B cell (primary cell): ENCODE measurements at places on chromosomes 7 and 10. TPM values are rescaled to one million over a fixed set of nuclear protein-coding genes. Genes with fewer than 3 reads are reported as not detected.

The DDC gene
- not detected in 2 replicates for total RNA-seq

DNA sequence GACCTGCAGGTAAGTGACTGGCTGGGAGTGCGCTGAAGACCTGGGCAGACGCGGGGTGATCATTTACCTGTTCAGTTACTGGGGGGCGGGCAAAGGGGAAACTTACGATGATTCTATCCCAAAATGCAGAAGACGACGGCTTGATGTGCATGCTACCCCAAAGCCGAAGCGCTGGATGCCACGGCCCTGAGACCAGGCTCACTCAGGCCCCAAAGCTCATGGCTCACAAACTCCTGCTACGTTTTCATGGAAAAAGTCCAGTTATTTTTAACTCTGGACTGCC is 200.6 kb downstream of the DIP2C start:
- no peak for DNase-seq

DNA sequence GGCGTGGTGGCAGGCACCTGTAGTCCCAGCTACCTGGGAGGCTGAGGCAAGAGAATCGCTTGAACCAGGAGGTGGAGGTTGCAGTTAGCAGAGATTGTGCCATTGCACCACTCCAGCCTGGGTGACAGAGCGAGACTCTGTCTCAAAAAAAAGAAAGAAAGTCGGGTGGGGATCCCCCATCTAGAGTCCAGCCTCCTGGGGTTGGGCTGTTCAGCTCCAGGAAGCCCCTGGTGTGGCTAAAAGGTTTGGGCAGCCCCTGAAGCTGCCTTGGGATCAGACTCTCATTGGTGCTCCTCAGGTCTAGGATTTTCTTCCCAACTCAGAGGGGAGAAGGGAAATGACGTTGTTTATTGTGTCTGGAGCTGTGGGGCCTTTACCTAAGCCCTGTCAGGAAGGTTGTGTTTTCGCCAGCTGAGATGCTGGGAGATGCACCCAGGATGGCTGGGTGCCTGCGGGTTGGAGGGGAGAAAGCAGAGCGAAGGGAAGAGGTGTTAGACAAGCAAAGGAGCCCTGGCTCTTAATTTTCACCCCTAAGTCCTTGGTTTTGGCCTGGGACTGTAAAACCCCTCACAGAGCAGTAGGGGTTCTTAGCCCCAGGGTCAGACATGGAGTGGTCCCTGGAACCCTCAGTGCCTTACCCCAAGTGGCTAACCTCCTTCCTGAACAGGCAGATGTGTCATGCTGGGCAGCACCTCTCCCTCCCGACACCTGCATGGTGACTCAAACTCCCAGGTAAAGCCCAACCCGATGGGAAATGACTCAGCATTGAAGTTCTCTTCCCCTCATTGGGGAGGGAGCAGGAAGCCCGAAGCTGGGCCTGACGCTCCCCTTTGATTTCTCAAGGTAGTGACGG is 21.1 kb downstream of the PLAU start:
- DNase-seq: no peak

The GFRA1 gene
- not detected in 2 replicates for total RNA-seq

GRCh38 chr10:38112159-38112558 is 18.0 kb downstream of the ZNF37A start:
- DNase-seq: no peak

The SEM1 gene
- total RNA-seq: 27.5 and 30.3 TPM in 2 replicates

GRCh38 chr7:93558705-93559614 is 15.6 kb downstream of the CALCR start:
- DNase-seq: no peak

DNA sequence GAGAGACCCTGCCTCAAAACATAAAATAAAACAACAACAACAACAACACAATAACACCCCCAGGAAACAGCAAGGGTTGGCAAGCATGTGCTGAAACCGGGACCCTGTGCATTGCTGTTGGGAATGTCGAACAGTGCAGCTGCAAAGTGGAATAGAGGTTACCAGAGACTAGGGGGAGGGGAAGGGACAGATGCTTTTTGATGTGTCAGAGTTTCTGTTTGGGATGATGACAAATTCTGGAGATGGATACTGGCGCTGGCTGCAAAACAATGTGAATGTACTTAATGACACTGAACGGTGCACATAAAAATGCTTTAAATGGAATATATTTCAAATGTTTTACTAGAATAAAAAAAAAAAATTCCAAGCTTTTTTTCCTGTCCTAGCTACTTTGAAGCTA is 241.8 kb downstream of the TEX36 start:
- no peak for DNase-seq

GRCh38 chr7:93569189-93569588 is 5.3 kb downstream of the CALCR start:
- no peak for DNase-seq

The CLCN1 gene
- total RNA-seq: not detected in 2 replicates

DNA sequence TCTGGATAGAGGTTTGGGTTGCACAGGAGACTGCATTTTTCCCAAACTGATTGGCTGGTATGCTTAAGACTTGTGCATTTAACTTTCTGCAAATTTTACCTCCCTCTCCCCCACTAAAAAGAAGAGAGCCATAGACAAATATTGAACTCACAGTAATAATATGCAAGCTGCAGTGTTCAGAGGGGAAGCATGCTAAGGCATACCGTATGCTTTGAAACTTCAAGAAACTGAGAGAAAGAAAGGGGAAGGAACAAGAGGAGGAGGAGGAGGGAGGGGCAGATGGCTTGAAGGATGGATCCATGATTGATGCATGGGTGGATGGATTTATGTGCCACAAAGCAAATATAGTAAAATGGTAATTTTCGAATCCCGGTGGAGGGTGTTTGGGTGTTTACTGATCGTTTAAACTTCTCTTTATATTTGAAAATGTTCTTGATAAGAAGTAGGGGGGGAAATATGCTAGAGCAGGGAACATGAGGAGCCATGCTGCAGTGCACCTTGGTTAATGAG is 7.8 kb upstream of the KLF6 start:
- no peak for DNase-seq

DNA sequence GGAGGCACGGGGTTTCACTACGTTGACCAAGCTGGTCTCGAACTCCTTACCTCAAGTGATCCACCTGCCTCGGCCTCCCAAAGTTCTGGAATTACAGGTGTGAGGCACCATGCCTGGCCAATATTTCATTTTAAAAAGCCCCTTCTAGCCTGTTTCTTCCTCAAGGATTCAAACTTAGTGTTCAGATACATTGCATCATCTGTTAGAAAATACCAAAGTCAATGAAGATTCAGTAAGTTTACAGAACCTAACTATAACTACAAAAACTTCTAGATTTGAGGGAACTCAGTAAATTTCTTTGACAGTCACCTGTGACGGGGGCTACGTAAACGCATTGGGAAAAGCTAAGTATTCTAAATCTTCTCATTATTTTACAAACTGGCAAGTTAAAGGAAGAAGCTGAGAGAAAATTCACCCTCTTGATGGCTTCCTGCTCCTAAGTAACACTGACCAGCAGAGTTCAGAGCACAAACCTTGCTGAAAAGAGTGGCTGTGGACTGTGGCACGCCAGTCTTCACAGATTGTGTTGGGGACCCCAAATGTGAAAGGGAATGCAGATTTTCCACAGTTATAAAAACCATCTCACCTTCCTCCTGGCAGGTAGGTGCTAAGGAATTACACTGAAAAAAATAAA is 162.2 kb downstream of the PKD1L1 start:
- DNase-seq: no peak

- DNase-seq: no peak
Measured at GRCh38 chr10:326894-327635, 191.8 kb downstream of the ZMYND11 start.

The OR2A5 gene
- total RNA-seq: not detected in 2 replicates

- no peak for DNase-seq
Measured at GRCh38 chr7:116687801-116688201, 15.8 kb downstream of the MET start.

The IFIT1B gene
- total RNA-seq: not detected in 2 replicates
